ENCODE measurements at places on chromosomes 5 and 9.

- DNase-seq, result no peak
Measured at GRCh38 chr5:127068493-127069214, 4.6 kb downstream of the C5orf63 start.

DNA sequence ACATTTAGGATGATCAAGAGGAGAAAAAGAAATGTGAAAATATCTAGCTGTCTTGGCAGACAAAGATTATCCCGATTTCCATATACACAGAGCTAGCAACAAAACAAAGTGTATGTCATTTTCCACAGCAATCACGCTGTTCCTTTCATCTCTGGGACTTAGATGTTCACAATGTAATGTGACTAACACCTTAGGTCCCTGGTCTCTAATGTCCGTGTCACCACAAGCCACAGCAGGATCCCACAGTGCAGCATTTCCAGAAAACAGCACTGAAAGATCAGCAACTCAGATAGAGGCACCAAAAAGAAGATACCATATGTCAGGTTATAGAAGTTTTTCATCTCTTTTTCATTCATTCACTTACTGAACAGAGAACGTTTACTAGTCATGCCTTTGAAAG, 118.0 kb upstream of the TNPO1 start:
- no peak for DNase-seq

DNA sequence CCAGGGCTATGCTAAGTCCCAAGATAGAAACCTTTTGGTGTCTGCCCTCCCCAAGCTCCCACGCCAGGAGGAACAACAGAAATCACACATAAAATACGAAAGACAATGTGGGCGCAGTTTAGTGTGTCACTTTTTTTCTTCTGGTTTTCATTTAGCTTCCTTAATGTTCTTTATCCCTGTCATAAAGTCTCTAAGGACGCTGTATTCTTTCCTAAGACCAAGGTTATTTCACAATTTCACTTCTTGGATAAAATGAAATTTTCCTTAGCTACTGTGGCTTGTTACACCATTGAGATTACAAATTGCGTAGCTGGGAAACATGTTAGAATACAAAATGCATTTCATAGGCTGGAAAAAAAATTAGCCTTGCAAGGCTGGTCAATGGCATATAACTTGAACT, 85.4 kb downstream of the GLIS3 start:
- DNase-seq, result no peak

DNA sequence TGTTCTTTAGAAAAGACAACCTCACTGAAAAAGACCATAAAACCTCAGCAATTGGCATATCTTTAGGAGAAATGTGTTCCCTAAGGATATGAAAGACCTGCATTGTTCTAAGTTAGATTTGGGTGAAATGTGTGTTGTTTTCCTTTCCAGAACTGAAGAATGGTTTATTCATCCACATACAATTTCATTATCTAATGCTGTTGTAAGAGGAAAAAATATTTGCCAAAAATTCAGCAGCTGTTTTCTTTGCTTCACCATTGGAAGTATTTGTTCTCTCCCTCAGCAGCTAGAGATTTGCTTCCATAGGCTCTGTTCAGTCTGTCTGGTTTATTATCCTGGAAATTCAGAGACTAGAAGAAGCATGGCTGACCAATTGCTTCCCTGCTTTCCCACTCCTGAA, 150.9 kb downstream of the ISOC1 start:
- no peak for DNase-seq

GRCh38 chr9:92663126-92663525, 6.8 kb downstream of the IPPK start:
- DNase-seq, result no peak

DNA sequence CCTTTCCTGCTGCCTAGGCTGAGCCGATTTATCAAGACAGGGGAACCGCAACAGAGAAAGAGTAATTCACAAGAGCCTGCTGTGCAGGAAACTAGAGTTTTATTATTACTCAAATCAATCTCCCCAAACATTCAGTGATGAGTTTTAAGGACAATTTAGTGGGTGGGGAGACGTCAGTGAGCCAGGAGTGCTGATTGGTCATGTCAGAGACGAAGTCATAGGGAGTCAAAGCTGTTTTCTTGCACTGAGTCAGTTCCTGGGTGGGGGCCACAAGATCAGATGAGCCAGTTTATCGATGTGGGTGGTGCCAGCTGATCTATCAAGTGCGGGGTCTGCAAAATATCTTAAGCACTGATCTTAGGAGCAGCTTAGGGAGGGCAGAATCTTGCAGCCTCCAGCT, 19.0 kb downstream of the SNX24 start:
- no peak for DNase-seq

- DNase-seq, result no peak
Measured at GRCh38 chr9:3180696-3181048, 336.8 kb upstream of the PUM3 start.

GRCh38 chr5:84168841-84169240, 215.8 kb downstream of the EDIL3 start:
- DNase-seq, result no peak

GRCh38 chr5:4191041-4191440, 595.4 kb downstream of the IRX1 start:
- DNase-seq, result no peak

GRCh38 chr9:10538073-10538472, 74.7 kb downstream of the PTPRD start:
- DNase-seq, result no peak

- DNase-seq, result no peak
Measured at GRCh38 chr5:31068287-31068686, 125.2 kb upstream of the CDH6 start.

GRCh38 chr9:95338243-95338642, 20.7 kb upstream of the FANCC start:
- no peak for DNase-seq

- DNase-seq, result peak; percentile 15
Measured at GRCh38 chr5:143402553-143403333, 743 bp downstream of the NR3C1 start.

DNA sequence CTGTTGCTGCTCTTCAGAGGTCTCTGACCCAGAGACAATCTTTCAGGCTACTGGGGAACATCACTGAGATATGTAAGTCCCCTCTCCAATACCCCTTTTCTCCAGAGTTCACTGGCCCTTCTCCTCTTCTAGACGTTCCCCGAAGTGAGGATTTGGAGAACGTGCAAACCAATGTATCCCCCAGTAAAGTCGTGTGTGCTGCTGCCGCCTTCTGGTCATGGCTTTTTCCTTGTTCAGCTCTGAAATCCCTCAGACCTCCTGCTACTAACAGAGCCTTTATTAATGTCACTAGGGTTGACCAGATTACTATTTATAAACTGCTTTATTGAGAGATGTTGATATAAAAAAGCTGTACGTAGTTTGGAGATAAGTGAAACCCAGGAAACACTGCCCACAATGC, 1028.6 kb downstream of the CDH9 start:
- DNase-seq, result no peak

GRCh38 chr9:22693156-22693555, 246.5 kb downstream of the DMRTA1 start:
- DNase-seq, result no peak

DNA sequence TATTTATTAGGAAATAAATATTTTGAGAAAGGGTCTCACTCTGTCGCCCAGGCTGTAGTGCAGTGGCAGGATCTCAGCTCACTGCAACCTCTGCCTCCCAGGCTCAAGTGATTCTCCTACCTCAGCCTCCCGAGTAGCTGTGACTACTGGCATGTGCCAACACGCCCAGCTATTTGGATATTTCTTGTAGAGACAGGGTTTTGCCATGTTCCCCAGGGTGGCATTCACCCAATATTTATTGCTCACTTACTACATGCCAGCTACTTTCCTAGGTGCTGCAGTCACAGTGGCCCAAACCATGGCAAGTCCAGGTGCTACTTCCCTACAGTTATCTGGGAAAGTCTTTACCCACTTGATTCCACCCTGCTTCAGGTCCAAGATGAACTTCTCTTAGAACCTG, 8.3 kb upstream of the MED7 start:
- DNase-seq, result no peak

- no peak for DNase-seq
Measured at GRCh38 chr5:27769748-27770402, 731.5 kb upstream of the CDH9 start.

GRCh38 chr9:136412962-136413361, 2.5 kb downstream of the PMPCA start:
- no peak for DNase-seq

DNA sequence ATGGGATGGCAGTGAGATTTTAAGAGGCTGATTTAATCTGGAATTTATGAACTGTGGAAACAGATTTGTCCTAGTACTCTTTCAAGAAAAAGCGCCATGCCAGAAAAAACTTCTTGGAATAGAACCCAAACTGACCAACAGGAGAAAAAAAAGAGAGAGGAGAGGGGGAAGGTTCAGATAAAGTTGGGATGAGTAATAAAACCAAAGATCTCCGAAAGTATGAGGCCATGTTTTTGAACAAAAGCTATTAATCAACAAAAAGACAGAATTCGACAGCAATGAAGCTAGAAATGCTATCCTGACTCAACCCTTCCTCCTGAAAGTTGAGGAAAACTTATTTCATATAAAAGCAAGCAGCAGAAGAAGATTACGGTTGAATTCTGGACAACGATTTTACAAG, 135.5 kb downstream of the CEMIP2 start:
- no peak for DNase-seq

DNA sequence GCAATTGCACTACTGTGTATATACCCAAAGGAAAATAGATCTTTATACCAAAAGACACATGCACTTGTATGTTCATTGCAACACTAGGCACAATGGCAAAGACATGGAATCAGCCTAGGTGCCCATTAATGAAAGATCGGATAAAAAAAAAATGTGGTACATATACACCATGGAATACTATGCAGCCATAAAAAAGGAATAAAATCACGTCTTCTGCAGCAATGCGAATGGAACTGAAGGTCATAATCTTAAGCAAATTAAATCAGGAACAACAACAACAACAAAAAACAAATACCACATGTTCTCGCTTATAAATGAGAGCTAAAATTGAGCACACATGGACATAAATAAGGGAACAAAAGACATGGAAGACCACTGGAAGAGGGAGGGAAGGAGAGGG, 266.7 kb upstream of the CDH18 start:
- DNase-seq, result no peak

- no peak for DNase-seq
Measured at GRCh38 chr5:7398596-7399280, 2.8 kb downstream of the ADCY2 start.

- DNase-seq, result peak; percentile 29
Measured at GRCh38 chr9:95772320-95773052, 103.0 kb upstream of the ERCC6L2 start.
